ENCODE measurements at places on chromosomes 3 and 15.

DNA sequence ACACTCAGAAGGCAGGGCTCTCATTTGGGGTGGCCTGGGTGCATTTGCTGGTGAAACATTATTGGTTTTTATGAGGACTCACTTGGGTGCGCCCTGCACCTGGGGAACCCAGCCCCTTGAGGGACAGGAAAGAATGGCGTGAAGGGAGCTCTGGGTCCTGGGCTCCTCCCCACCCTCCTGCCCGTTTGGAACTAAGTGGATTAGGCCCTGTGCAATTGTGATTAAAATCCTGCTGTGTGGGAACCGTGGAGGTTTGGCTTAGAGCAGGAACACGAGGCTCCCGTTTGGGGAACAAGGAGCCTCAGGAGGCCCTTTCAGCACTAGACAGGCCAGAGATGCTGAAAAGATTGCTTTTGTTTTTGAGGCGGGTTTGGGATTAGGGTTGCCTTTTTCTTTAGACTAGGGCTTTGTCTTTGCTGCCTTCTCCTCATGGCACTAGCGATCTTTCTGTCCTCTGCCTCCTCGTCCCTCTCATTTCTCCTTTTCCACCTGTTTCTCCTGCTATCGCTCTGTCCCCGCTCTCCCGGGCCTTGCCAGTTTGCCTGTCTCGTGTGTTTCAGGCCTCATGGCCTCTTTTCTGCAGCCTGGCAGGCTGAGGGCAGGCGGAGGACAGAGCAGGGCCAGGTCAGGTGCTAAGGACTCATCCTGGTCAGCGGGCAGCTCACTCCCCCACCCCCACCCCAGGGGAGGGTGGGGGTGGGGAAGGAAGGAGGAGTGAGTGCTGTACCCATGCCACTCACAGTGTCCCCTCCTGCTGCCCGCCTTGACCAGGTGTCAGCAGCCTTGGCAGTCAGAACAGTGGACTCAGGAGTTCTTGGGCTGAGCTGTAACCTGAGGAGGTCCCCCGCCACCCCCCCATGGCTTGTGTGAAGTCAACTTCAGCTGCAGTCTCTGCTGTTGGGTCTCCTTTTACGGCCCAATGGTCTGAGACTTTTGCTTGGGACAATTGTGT lies 8.6 kb downstream of the MAPKAPK3 start:
- DNase-seq: no peak

DNA sequence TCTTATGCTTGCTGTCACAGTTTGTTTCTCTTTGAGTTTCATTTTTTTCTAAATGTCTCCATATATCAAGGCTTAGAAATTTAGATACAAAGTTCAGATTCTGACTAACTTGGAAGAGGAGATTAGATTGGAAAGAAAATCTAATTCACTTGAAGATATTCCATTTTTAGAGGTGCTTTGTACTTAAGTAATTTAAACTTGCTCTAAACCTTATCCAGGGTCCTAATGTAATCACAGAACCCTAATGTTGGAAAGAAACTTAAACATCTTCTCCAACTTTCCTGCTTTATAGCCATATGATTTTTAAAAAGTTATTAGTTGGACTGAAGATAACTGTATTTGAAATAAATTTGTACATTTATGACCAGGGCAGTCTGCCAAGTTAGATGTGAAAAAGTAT lies 81.1 kb upstream of the ARHGEF3 start:
- no peak for DNase-seq

GRCh38 chr15:32700501-32701150 lies 17.2 kb upstream of the GREM1 start:
- DNase-seq: no peak

GRCh38 chr3:61903074-61903473 lies 341.7 kb downstream of the PTPRG start:
- DNase-seq: no peak

GRCh38 chr15:97963779-97964178 lies 3.3 kb downstream of the ARRDC4 start:
- no peak for DNase-seq

DNA sequence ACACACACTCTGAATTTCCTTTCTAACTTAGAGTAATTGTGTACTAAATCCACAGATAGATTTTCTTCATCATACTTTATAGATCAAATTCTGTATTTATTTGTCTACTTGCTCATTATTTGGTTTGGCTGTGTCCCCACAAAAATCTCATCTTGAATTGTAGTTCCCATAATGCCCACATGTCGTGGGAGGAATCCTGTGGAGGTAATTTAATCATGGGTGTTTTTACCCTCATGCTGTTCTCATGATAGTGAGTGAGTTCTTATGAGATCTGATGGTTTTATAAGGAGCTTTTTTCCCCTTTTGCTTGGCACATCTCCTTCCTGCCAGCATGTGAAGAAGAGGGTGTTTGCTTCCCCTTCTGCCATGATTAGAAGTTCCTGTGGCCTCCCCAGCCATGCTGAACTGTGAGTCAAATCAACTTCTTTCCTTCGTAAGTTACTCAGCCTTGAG lies 198.3 kb upstream of the TGFBR2 start:
- DNase-seq: no peak

DNA sequence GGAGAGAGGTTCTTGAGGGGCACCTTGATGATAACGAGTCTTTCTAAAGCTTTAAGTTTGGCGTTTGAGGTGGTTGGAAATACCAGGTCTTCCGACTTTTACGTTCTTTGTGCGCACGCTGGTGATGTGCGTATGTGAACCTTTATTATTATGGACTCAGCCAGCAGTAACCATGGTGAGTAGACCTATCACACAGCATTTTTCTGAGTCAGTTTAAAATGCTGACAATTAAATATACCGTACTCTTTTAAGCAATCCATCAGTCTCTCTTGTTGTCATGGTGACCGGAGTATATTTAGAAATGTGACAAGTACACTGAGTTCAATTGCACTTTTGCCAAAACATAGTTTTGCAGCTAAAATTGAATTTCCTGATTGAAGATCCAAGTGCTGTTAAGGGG lies 172.2 kb downstream of the LPP start:
- no peak for DNase-seq

DNA sequence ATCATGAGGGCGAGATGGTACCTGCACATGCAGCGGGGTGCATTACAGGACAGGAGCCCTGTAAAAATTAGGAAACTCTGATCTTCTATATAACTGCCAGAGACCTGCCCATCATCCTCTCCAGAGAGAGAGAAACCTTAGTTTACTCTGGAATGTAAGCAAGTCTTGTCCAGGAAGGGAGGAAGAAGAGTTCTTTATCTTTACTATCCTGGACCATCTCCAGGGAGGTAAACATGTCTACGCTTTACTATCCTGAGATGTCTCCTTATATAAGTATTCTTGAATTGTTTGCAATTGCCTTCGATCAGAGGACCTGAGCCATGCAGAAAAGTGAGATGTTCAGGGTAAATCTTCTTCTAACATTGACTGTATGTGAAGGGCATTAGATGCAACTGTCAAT lies 12.7 kb upstream of the HACD2 start:
- no peak for DNase-seq

- DNase-seq: peak; percentile 54
These were observed 32.6 kb downstream of the RBM5 start for GRCh38 chr3:50121072-50122032.

DNA sequence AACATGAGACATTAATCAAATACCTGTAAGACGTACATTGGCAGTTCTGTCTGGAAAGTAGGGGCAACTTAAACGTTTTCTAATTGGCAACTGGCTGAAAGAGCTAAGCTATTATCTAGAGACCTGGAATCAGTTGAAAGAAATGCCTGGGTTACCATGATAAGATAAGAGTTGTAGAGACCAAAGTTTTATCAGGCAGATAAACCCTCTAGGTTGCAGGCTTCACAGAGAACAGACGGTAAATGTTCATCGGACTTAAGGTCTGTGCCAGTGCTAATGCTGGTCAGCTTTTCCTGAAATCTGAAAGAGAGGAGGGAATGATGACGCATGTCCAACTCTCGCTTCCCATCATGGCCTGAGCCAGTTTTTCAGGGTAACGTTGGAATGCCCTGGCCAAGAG lies 196.2 kb downstream of the ROBO2 start:
- DNase-seq: no peak

GRCh38 chr3:108744762-108745161 lies 12.4 kb downstream of the RETNLB start:
- DNase-seq: no peak

- no peak for DNase-seq
These were observed 19.2 kb upstream of the UBE2Q2 start for GRCh38 chr15:75823860-75824613.

DNA sequence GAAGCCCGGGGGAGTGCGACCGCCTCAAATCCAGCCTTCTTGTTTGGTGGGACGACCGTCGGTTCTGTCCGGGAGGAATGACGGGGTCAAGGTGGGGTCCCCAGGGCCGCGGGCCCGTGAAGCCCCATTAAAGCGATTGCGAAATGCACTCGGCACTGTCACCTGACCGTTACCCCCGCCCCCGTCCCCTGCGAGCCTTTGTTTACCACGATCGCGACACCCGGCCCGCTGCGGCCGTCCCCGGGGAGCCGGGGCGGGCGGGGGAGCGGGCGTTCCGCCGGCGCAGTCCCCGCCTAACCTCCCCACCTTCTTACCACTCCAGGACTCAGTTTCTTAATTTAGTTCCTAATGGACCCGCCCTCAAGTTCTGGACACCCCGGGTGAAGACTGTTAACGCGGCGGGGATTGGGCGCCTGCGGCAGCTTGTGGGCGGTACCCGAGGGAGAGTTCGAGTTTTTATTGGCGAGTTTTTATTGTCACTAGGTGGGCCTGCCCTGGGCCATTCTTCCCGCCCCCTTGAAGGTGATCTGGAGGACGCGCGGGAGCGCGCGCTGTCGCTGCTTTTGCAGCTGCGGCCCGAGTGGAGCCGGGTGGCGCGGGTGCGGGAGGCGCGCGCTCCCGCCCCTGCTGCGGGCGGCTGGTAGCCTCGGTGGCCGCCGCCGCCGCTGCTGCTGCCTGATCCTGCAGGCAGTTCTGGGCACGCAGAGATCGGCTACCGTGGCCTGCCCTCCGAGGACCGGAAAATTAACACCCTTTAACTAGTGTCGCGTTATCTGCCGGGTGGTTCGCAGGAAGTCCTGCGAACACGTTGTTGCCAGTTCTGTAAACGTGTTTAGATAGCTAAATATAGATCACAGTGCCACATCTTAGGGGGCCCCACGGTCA lies 1.0 kb downstream of the KLHL24 start:
- DNase-seq: peak; percentile 92

- DNase-seq: no peak
These were observed 256.0 kb upstream of the STAC start for GRCh38 chr3:36124118-36124796.

- DNase-seq: no peak
These were observed 21.1 kb upstream of the RHO start for GRCh38 chr3:129507181-129507831.

DNA sequence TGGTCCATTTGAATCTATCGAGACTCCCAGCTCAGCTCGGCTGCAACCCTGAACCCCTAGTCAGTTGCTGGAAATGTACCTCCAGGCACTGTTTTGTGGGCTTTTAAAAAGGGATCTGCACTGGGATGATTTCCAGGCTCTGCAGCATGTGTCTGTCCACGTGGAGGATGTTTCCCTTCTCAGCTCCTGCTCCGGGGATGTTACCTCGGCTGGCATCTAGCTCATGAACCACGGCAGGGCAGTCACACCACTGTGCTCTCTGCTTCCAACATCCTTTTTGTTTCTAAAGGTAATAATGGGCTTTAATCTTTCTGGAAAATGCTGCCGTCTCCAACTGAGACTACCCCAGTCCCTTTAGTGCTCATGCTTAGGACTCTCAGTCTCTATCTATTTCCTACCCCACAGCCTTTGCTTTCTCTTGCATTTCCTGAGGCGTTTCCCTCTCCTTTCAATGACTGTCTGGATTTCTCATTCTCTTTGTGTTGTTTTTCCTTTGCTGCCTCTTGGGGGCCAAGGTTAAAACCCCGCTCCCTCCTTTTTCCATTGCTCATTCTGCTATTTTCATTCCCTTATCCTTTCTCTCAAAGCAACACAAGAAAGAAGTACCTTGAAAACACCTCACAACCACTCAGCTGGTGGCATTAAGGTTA lies 42.9 kb upstream of the AKAP13 start:
- no peak for DNase-seq
